ENCODE measurements at places on chromosomes 2 and 18.

GRCh38 chr18:42268798-42269197, 313.8 kb downstream of the PIK3C3 start:
- DNase-seq: no peak

GRCh38 chr2:172420216-172420615, 7.2 kb upstream of the ITGA6 start:
- DNase-seq: no peak

DNA sequence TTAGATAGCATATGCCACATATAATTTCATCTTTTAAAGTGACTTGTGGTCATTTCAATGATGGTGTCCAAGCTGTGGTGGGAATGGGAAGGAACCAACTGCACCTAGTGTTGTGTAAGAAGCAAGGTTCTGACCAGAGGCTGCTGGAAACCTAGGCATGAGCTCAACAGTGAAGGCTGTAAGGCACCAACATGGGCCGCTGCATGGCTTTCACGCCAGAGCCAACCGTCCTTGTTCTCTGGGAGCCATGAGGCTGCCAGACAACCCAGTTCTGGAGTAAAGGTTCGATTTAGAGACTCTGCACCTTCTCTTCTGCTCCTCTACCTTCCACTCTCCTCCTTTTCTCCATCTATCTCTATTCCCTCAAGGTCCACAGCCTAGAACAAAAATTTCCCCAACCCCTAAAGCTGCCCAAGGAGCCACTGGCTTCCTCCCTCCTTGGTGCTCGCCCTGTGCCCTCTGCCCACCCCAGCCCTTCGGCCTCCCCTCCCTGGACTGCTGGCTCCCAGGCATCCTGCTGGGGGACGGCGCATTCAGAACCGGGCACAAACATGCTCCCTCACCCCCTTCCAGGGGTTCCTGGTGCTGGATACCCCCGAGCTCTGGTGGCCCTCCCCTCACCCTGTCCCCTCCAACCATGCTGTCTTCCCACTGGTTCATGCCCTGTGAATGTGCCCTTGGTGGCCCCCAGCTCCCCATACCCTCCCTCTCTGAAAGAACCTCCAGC, 305.1 kb downstream of the CELF4 start:
- no peak for DNase-seq

- DNase-seq: no peak
Observed at GRCh38 chr18:35507192-35507591, 9.4 kb upstream of the INO80C start.

DNA sequence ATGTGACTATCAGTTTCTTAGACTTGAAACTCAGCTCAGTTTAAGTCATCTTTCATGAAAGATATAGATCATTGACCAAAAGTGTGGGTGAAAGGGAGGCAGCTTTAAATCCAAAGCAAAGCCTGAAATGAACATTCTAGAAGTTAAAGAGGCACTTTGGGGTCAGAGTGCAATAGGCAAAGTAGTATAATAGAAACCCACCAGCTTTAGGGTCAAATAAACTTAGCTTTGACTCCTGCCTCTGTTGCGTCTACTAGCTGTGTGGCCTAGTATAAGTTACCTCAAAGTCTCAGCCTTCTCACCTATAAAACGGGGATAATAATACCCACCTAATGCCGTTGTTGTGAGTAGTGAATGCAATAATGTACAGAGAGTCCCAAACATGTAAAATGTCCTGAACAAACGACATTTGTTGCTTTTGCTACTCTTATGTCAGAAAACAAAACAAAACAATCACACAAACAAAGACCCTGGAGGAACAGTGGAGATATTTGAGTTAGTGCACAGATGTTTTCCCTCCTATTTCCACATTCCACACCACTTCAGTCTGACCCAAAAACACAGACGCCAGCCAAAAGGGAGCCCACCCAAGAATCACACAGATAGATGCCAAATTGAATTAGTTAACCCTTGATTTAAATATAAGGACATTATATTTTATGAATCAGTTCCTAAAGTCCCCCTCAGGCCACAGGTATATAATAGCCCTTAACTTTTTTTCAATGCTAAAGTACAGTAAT, 657.0 kb downstream of the ARHGAP15 start:
- no peak for DNase-seq

- no peak for DNase-seq
Observed at GRCh38 chr2:217215877-217216276, 356.0 kb upstream of the TNP1 start.

- no peak for DNase-seq
Observed at GRCh38 chr2:118722976-118723375, 124.5 kb downstream of the EN1 start.

- no peak for DNase-seq
Observed at GRCh38 chr2:241975593-241976284, 106.2 kb downstream of the RTP5 start.

DNA sequence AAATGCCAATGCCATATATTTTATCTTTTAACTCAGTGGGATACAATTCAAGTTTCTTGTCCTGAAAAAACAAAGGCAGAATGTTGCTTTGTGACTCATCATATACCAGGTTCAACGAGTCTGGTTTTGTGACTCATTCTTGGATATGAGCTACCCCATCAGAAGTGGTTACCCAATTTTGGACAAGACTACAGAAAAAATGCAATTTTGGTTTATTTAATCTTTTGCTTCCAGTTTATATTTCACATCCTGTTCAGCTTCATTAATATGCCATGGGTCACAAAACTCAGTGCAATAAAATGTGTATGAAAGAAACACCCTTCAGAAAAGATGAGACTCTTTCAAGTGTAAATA, 25.0 kb downstream of the FN1 start:
- peak; percentile 15 for DNase-seq

DNA sequence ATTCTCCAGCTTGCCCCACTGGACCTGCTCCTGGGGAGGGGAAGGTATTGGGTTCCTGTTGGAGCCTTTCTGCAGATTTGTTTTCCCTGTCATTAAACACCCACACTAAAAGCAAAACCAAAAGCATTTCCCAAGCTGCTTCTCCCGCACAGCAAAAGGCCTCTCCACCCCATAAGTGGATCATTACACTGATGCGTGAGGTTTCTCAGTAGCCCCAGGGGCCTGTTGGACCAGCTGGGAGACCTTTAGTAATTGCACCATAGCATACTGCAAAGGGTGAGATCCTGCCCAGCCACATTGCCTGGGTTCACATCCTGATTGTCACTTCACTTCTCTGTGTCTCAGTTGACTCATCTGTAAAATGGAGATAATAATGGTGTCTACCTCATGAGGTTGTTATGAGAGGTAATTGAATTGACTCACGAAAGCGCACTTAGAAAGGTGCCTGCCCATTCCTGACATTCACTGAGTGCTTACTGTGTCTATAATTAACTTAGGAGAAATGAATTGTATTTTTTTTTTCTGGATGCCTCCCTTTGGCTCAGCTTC, 43.9 kb downstream of the TOGARAM2 start:
- no peak for DNase-seq

DNA sequence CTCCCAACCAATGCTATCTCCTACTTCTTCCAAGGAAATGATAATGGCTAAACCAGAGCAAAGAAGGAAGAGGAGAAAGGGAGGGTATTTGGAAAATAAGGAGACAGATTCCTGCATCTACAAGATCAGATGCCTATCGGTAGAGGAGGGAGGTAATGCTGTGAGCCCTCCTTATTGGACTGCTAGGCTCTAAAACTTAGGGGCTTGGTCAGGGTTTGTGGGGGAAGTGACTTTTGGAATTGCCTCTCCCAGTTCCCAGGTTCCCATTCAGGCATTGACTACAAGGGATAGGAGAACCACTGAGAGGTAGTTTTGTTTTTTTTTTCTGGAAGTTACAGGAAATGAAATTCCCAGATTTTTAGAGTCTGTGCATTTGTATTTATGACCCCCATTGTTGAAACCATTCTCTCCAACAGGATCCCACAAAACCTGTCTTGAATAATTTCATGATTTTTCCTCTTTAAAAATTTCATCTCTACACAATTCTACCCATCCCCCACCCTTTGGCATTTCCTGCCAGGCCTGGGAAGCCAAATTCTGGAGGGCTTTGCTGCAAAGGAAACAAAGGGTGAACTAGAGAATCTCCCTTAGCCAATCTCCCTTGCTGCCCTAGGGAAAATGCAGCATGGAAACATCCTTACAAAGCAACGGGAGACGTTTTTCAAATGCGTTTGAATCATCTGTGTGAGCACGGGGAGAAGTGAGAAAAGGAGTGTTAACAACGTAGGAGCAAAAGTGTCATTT, 282.1 kb upstream of the EPAS1 start:
- DNase-seq: no peak

DNA sequence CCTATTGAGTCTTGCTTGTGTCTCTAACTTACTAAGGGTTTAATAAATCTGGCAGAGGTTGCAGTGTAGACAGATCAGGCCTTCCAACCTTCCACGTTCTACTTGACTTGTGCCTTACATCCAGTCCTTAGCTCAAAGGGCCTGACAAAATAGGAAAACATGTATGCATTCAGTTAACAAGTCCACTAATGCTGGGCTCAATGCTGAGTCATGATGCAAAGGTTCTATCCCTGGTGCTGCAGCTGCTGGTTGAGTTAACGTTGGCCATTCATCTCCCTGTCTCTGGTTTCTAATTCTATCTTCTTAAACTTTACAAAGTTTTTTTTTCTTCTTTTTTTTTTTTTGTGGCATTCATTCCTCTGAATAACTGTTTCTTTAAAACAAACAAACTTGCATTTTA, 46.3 kb upstream of the ITGB6 start:
- DNase-seq: no peak

GRCh38 chr2:133886735-133887675, 318.7 kb upstream of the NCKAP5 start:
- no peak for DNase-seq

DNA sequence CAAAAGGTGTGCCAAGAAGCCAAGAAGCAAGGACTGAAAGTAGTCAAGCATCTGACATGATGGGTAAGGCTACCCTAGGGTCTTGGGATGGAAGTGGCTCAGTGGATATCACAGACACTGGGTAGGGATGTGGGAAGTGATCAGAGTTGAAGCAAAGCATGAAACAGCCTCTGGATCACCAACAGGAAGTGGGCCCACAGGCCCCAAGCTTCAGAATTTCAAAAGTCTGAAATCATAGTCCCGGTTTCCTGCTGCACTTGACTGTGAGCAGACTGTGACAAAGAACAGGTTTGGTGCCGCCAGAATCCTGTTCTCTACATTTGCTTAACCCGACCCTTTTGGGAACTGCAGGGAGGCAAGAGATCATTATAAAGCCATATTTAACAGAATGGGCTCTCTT, 57.4 kb downstream of the SP100 start:
- peak; percentile 53 for DNase-seq

DNA sequence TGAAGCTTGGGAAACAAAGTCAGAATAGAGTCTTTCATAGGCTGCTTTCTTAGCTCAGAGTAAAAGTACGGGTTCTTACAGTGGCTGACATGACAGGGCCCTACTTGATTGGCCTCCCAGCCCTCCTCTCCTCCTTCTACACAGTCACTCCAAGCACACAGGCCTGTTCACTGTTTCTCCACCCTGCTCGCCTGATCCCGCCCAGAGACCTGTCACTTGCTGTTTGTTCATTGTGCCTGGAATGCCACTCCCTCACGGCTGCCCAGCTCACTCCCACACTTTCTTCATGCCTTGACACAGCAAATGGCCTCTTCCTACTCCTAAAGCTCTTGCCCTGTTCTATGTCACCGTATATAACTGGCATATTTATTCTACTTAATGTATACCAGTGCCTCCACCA, 104.8 kb downstream of the MAP4K4 start:
- no peak for DNase-seq

DNA sequence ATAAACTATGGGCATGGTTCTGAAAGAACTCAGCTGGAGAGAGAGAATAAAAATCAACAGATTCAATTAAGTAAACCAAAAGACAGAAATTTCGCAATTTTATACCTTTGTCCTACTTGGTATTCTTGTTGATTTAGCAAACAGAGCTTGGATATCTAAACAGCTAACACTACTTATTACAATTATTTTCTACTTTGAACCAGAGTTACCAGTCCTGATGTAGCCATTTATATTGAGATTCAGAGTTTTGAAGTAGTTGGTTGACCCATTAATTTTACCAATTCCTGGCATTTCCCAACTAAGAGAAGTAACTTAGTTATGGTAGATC, 48.9 kb downstream of the ASXL2 start:
- no peak for DNase-seq

- DNase-seq: no peak
Observed at GRCh38 chr2:98026292-98026691, 30.5 kb upstream of the TMEM131 start.

DNA sequence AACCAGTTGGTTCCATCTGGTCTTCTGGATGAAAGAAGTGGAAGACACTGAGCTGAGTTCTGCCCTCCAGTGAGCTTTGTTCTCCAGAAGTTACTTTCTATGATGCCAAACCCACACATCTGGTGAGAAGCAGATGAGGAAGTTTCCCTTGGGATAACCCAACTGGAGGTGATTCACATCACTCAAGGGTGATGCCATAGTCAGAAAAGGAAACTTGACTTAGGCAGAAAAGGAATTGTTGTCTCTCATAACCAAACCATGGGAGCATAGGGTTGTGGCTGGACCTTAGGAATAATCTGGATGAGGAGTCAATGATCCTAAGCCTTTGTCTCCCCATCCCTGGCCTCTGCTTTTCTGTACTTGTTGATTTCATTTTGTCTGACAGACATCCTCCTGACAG, 43.7 kb downstream of the CDC42EP3 start:
- DNase-seq: no peak

GRCh38 chr2:11344956-11345677, 681 bp upstream of the ROCK2 start:
- DNase-seq: peak; percentile 13

DNA sequence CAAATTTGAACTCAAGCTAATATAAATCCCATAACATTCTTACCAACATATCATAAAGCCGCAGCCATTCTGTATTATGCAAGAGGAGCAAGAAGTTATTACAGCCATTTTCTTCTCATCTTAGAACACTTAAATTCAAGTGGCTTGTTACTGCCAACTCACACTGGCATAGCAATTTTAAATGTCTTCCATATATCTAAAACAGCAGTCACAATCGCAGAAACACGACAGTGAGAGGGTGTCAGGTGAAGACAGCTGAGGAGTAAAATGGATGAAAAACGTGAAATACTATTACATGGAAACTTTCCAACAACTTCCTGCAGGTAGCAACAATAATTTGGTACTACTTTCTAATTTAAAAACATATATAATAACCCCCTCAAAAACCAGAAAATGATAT, 17.9 kb downstream of the PPP3R1 start:
- DNase-seq: no peak

GRCh38 chr2:98912221-98912851, 23.7 kb downstream of the CRACDL start:
- DNase-seq: no peak

- DNase-seq: no peak
Observed at GRCh38 chr18:30016179-30016578, 1026.4 kb downstream of the DSC3 start.

DNA sequence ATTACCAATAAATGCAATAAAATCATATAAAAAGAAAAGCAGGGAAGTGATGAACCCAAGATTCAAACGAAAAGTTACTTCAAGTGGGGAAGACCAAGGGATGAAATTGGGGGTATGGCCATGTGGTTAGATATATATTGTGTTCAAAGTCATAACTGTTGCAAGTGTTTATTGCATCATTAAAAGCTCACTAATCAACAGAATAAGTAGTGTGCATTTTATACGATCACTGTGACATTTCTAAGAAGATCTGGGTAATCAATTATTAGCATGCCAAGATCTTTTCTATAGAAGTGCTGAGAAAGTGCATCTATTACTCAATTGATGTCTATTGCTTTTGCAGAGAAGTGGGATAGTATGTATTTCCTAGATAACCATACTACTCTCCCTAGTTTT, 52.9 kb downstream of the VSNL1 start:
- DNase-seq: no peak

GRCh38 chr2:219289537-219290361, 10.6 kb downstream of the DNAJB2 start:
- DNase-seq: no peak

All from CD14-positive monocyte (primary cell).